ENCODE measurements at places on chromosomes 7 and 10.

DNA sequence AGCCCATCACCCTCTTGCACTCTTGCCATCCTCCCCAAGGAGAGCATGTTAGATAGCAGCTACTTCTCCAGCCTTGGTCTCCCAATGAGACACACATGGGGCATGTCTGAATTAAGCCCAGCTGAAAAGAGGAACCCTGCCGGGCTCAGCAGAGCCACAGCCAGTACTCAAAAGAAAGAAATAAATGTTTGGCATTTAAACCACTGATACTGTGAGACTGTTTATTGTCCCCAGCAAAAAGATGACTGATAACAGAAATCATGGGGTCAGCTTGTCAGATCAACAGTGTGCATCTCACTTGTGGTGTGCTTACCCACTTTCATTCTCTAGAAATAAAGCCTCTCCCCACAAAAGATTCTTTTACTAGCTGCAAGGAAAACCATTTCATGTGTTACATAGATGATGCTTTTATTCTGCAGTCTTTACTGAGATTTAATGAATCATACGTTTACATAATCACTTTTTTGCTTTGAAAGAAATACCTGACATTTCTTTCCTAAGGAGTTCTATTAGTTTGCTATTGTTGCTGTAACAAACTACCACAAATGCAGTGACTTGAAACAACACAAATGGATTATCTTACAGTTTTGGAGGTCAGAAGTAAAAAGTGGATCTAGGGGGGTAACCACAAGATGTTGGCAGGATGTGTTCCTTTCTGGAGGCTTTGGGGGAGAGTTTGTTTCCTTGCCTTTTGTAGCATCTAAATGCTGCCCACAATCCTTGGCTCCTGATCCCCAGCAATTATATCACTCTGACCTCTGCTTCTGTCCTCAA, 20.9 kb downstream of the ANKRD7 start:
- DNase-seq: no peak

DNA sequence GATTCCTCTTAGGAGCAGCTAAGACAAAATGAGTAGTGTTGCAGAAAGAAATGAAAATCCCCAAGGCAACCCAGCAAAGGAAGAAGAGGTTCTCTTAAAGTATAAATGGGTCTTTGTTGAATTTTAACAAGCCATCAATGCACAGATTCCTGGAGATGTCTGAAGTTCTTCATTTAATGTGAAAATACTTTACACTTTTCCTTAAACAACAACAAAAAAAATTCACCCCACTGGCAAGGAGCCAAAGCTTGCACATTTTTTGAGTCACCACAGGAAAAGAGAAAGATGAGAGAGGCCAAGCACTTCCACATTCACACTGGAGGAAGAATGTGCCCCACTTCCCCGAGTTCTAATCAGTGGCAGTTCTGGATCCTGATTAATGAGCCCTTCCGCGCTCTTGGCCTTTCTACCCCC, 286.4 kb upstream of the MEOX2 start:
- DNase-seq: no peak

DNA sequence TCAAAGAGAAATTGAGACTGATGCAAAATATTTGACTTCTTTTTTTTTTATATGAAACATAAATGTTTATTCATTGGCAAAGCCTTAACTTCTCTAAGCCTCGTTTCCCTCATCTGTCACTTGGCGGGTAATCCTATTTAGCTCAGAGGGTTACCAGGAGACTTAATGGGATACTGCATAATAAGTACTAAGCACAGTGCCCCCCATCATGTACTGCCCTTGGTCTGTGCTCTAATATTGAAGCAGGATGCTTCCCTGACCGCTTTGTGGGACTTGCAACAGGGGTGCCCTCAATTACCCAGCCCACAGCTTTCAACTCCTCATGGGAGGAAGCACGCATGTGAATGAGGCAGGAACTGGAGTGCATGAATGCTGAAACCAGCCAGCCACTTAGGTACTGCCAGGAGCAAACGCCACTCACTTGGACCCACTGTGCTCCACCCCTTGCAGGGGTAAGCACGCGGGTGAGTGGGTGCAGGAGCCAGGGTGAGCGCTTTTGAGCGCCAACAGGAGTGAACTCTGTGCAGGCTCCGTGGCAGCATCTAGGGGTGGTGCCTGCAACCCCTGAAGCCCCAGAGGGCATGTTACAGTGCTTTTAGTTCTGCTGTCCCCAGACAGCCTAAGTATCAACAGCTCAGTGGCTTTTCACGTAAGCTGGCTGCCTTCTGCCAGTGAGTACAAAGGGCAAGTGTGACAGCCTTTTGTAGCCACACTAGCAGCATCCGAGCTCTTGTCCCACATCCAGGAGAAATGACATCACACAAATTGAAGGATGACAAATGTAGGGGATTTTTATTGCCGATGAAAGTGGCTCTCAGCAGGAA, 209.8 kb upstream of the C7orf33 start:
- DNase-seq: no peak

- DNase-seq: no peak
Measured at GRCh38 chr7:105101864-105102263, 87.9 kb downstream of the KMT2E start.

DNA sequence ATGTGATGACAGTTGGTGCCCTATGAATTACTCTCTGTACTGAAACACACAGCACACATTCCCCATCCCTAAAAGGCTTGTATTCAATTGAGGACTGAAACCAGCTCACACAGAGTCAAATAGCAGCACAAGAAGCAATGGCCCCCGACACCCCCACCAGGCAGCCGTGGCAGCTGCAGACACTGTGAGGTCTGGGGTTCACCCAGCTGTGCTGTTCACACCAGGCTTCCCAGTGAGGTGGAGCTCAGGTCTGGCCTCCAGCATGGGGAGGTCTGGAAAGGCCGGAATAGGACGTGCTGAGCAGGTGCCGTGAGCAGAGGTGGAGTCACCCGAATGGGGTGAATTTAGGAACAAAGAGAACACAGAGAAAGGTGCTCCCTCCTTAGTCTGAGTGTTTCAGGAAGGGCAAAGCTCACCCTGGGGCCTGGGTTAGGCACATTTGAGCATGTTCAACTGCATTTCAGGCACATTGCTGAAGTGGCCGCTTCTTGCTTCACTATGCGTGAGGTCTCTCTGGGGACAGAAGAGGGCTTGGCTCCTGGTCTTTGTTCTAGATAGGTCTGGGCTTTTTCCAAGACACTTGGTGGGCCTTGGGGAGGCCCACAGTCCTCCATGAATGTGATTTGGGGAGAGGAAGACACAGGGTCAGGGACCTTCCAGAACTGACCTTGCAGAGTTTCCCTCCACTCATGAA, 41.1 kb downstream of the C10orf120 start:
- no peak for DNase-seq
